ENCODE measurements at places on chromosomes 3 and 15.

GRCh38 chr15:72178976-72179585 is 18.5 kb downstream of the GRAMD2A start:
- DNase-seq = no peak

DNA sequence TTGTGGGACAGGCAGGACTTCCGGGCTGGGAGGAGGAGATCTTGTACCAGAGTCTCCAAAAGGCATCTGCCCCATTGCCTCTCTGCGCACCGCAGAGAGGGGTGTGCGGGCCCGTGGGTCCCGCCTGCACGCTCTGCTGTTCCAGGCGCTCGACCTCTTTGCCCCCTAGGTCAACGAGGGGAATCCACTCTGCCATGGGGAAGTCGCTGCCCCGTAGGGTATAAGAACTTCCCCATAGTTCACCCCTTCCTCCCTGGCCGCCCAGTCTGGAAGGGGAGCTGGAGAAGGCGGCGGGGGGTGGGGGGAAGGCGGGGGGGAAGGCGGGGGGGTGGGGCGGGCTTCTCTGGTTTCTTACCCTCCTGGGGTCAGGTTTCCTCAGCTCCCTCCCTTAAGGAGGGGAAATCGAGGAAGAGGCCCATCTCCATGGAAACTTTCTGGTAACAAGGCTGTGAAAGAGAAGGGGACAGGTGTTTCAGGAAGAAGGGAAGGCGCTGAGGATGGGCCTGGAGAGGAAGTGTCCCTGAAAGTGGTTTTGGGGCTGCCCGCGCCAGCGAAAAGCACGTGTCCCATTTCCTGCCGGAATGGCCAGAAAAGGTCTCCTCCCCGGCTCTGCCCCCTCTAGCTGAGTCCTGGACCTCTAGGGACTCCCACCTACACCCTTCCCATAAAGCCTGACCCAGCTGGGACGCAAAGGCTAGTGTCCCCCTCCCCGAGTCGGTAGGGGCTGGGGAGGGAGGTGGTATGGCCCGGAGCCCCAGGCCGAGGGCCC is 27.5 kb downstream of the NR1I2 start:
- no peak for DNase-seq

- no peak for DNase-seq
Observed at GRCh38 chr15:61639491-61639890, 410.4 kb upstream of the RORA start.

DNA sequence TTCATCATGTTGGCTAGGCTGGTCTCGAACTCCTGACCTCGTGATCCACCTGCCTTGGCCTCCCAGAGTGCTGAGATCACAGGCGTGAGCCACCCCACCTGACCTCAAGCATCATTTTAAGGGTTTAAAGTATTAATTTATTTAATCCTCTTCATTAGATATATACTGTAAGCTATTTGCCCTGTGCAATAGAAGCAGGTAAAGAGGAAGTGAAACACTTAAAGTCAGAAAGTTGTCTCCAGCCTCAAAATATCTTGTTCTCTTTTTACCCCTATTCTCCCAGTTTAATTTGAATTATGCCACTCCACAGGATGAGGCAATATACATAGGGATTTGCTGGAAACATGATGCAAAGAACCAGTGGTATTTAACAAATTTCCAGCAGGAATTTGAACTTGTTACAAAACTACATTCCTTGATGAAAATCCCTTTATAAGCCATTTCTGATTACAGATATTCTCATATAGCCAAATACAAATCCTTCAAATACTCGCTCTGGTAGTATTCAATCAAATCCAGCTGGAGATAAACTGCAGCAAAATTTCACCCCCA is 2.0 kb downstream of the NDUFB5 start:
- DNase-seq = no peak

DNA sequence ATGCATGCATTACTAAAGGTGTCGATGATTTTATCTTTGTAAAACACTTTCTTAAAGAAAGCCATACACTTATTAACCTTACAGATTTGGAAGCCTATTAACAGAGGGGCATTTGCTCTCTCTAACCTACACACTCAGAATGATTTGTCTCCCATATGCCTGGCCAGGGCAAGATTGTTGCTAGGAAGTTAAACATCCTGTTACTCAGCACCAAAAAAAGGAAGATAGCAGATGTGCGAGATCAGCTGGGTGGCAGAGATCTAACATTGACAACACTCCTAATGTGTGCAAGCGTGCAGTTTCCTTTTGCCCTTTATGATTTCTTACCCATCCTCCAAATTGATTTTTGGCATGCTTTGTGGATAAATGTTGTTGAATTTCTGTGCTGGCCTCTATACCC is 73.9 kb upstream of the TMEM108 start:
- no peak for DNase-seq

DNA sequence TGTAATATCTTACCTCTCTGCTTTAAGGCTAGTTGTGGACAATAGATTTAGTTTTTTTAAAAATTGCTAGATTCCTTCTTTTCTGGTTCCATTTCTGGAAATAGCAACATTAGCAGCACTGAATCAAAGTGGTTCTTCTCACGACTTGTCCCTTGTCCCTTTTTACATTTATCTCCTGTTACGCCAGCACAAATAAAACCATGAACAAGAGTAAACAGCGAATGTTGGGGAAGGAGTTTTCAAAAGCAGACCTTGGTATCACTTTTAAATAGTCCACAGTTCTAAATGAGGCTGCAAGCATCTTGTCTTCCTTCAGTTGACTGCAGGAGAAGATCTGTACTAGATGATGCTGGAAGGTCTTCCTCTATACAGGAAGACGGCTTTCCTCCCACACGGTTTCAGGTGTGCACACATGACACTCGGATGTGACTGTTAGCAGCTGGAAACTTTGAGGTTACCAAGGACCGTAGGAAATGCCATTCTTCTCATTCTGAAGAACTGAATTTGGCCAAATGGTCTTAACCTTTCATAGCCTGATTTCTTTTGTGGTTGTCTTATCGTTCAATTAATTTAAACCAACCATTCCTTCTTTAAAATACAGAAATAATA is 251.0 kb upstream of the ICE2 start:
- DNase-seq = no peak

DNA sequence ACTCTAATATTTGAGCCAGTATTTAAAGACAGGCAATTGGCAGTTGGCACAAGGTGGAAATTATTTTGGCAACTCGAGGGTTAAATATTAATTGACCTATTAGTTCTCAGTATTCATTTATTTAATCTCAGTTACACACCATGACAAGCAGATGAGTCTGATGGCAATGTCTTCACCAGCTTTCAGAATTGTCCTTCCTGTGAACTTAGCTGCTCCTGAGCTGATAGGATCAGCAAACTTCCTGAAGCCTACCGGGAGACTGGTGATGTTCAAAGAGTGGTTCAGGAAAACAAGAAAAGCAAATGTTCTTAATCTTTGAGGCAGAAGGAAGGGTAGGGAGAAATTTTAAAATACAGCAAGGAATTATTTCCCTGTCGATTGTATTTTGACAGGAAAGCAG is 522.2 kb downstream of the SOX2 start:
- no peak for DNase-seq

DNA sequence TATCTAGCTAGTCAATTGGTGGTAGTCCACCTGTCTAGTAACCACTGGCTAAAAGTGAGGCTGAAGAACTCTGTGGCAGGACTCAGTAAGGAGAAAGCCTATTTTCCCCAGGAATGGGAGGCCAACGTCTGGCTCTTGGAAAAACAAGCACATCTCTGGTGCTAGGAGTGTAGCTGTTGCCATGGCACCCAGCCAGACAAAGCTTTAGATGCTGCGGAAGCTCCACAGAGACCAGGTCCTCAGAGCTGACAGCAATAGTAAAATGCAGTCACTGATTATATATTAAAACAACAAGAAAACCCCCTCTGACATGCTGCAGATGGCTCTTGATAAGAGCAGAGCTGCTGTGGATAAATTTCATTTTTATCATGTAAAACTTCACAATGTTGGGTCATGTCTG is 124.9 kb upstream of the STRIT1 start:
- no peak for DNase-seq

- DNase-seq = no peak
Observed at GRCh38 chr3:131349454-131349853, 32.1 kb upstream of the NUDT16 start.

DNA sequence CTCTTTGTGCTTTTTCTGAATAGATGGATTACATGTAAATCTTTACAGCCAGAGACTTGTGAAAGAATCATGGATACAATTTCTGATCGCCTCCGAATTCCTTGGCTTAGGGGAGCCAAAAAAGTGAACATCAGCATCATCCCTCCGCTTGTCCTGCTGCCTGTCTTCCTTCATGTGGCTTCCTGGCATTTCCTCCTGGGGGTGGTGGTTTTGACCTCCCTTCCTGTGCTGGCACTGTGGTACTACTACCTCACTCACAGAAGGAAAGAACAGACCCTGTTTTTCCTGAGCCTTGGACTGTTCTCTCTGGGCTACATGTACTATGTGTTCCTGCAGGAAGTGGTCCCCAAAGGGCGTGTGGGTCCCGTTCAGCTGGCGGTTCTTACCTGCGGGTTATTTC is 5.9 kb downstream of the ZDHHC23 start:
- no peak for DNase-seq

DNA sequence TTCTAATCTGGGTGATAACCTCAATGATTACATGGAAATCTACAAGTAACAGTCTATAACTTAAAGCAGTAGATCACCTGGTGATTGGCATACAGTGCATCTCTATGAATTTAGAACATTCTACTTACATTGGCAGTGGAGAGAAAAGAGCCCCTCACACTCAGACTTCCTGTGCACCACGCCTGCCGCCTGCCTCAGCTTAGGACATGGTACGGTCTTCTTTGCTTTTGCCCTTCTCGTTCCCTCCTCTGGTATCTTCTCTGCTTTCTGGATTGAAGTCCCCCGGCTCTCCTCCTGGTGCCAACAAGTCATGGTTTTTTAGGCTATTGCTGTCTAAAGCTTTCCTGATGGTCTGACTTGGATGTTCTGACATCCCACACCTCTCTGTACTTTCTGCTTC is 7.9 kb upstream of the KCNMB3 start:
- DNase-seq = no peak

DNA sequence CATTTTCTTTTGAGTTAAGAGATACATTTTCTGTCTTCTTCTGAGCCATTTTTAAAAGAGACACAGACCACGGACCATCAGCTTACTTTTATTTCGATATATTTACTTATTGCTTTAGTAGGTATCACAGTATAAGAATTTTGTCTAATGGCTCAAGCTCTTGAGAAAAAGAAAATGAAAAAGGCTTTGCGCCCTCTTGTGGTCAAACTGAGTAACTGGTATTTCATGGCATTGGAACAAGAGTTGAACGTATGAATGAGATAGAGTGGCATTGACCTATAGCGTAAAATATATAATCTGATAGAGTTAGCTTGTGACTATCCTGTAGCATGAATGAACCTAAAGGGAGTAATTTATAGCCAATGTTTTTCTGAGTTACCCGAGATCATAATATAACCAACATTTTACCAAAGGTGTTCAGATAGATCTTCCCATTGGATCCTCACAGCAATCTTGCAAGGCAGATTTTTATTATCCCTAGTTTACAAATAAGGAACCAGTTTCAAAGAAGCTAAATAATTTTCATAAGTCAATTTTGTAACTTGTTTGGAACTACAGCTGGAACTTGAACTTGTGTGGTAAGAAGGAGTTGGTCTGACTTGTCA is 154.6 kb downstream of the POLR2M start:
- no peak for DNase-seq

- no peak for DNase-seq
Observed at GRCh38 chr3:46746711-46747110, 29.0 kb upstream of the PRSS50 start.

GRCh38 chr3:158728061-158728377 is 4.2 kb downstream of the RARRES1 start:
- no peak for DNase-seq

- no peak for DNase-seq
Observed at GRCh38 chr3:153023896-153024295, 138.1 kb upstream of the RAP2B start.

DNA sequence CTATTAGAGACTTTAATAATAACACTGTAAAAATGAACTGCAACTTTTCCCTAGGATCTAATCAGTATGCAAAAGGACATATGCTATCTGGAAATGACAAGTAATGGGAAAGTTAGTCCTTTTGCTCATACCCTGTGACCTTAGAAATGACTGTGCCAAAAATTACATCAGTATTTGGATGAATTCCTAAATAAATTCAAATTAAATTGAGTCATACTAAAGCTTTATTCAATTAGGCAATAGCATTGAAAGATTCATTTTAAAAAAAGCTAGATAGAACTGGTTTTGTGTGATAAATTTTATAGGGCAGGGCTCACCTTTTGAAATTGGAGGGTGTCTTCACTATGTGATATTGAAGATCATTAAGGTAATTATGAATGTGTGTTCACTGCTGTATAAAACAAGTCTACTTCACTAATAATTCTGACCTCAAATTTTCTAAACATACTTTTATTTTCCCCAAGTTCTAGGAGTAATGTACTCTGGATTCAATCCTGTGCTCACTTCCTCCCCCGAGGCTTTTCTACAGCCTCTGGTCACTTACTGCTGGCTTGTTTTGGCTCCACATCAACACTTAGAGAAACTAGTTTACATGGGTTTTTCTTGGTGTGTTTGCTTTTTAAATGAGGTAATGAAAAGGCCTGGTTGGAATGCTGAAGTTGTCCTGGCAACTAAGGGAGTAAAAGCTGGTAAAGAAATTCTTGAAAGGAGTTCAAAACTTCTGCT is 44.4 kb upstream of the SPTSSB start:
- DNase-seq = no peak

GRCh38 chr3:89426060-89426459 is 318.6 kb downstream of the EPHA3 start:
- no peak for DNase-seq

- DNase-seq = no peak
Observed at GRCh38 chr3:152719264-152719663, 115.7 kb upstream of the P2RY1 start.

DNA sequence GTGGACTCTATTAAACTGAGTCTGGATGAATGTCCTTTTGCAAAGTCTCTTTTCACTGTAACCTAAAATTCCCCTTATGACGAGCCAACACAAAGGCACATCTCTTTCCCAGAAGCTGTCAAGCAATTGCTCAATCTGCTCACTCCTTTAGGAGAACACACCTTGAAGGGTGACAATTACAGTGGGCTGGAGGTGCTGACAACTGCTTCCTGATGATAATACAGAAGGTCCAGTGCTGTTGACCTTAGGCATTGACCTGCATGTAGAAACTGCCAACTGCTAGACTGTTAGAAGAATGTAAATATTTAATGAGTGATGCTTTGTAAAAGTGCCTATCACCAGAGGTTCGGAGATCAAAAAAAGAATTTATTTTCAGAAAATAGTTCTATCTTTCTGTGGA is 757.7 kb downstream of the GRM7 start:
- DNase-seq = no peak

- DNase-seq = no peak
Observed at GRCh38 chr15:82805994-82806406, at the start of gene FSD2. Gene FSD2, minus strand, starts transcription at chr15:82806069. Its CDS starts 18,679 bp downstream, at chr15:82787390.

- DNase-seq = no peak
Observed at GRCh38 chr3:47098910-47099309, 65.0 kb downstream of the SETD2 start.

- DNase-seq = no peak
Observed at GRCh38 chr3:189953551-189953950, 167.1 kb downstream of the P3H2 start.

DNA sequence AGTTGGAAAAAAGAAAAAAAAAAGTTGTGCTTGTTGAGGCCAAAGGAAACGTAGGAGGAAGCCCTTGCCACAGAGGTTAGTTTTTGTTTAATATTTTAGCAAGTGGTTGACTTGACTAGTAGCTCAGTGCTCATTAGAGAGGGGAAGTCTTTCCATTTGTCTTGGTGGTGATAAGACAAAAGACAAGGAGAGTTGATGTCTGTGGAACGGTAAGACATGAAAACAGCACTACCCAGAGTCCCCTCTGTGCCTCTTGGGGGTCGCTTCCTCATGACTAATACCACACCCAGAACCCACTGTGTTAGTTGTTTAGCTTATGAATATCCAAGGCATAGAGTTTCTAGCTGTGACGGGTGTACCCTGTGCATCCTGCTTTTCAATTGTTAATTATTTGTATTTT is 211.4 kb downstream of the ITPR1 start:
- no peak for DNase-seq

Measured in activated CD8-positive, alpha-beta memory T cell treated with anti-CD3 and anti-CD28 coated beads for 1 hour (primary cell).